Fibroblast of pulmonary artery (primary cell): ENCODE measurements at places on chromosomes 12 and 14.

DNA sequence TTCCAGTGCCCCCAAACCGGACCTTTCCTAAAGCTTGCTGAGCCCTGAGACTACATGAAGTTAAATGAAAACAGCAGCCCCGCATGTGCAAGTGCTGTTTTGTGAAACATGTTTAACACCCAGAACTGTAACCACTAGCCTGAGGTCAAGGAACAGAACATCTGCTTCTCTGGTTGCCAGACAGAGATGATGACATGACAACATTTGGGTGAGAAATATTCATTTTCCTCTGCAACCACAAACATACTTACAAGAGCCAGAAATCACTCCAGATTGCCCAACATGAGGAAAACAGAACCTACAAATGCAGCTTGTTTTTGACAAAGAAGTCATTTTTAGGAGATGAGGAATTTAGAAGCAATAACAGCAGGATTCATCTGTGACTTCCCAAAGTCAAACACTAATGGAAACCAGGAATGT, 110.4 kb downstream of the BCAT1 start:
- DNase-seq = peak; percentile 95

DNA sequence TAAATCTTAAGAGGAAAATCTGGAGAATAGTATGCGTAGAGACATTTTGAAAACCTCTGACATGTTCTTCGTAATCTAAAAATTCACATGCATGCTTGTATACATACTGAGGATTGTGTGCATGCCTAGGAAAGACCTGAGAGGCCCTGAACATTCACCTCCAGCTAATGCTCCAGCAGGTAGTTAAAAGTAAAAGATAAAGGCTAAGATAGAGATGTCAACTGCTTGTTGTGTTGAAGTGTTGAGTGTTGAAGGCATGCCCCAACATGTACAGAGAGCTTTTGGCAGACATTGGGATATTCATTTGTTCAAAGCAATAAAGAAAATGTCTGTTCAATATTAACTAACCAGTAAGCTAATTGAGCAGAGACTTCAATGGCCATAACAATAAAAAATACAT, 118.6 kb upstream of the SYT1 start:
- DNase-seq = no peak

DNA sequence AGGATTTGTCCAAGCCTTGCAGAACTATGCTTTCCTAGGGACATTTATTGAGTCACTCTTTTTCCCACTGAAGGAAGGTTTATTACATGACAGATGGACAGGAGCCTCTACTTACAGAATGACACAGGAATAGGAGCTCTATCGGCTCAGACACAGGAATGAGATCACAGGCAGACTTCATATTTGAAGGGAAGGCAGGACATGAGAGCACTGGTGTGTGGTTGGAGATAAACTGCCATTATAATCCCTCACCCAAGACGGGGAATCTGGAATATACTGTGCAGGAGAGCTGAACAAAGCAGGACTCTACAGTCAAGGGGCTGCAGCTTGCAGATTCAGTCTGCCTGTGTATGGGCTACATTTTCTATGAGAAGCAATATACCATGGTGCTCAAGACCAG, 26.8 kb upstream of the IL22 start:
- no peak for DNase-seq

DNA sequence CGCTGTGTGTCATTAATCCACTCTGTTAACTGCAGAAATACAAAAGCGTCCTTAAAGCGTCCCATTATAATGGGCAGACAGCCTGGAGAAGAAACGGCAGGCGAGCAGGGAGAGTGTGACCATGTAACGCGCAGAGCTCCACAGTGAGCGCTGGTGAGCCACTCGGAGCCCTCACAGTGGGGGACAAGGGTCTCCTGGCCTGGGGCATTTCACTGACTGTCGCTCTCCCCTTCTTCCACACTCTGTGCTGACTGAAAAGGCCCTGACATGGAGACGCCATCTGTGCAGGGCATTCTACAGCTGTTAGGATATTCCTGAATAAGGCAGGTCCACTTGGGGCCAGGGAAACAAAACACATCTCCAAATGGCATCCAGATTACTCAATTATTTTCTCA, 24.2 kb downstream of the CCDC92 start:
- no peak for DNase-seq

DNA sequence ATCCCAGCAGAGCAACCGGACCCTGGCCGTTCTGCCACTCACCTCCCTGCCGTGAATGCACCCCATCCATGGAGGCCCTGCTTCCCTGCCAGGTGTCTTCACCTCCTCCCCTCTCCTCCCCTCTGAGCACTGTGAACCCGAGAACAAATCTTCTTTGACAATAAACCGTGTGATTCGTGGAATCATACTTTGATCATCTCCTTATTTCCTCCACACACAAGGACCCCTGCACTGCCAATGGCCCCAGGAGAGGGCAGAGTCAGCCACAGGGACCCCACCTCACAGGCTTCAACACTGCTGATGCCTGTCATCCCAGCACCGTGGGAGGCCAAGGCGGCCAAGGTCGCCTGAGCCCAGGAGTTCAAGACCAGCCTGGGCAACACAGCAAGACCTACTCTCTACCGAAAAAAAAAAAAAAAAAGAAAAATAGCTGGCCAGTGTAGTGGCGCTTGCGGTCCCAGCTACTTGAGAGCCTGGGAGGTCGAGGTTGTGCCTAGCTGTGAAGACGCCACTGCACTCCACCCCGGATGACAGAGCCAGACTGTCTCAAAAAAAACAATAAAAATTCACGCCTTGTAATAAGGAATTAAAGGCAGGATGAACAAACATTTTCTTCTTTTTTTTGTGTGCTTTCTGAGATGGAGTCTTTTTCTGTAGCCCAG, 1.1 kb downstream of the XRCC3 start:
- no peak for DNase-seq

DNA sequence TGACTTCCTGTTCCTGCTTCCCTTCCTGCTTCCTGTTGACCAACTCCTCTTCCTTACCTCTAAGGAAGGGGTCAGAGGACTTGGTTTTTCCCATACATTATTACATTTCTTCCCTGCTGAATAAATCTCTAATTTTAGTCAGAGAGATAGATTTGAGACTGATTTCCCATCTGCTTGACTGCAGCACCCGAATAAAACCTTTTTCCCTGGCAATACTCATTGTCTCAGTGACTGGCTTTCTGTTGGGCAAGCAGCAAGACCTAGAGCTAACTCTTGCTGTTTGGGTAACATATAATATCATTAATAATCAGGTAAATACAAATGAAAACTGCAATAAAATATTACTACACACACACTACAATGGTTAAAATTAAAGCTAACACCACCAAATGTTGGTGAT, 132.2 kb downstream of the FSCB start:
- no peak for DNase-seq

DNA sequence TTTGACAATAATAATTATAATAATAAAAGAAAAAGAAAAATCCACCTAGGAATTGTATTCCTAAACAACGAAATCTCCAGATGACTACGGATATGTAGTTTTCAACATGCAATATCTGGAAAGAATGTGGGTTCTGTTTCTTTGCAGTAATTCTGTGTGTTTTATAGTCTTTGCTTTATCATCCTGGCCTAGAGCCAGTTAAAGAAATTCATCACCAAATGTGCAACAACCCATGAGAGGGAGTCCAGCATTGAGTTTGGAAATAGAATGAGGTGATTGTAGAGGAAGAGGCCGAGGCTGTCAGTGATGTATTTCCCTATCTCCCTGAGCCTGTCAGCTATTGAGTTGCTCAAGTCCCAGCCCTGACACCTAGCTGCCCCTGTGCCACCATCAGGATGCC, 200.5 kb upstream of the DCN start:
- peak; percentile 45 for DNase-seq

GRCh38 chr14:75496755-75497154, 25.5 kb upstream of the BATF start:
- DNase-seq = no peak

- DNase-seq = no peak
These were observed 57.6 kb upstream of the FZD10 start for GRCh38 chr12:130104571-130105106.

GRCh38 chr12:71661977-71662530, 1.6 kb downstream of the ZFC3H1 start:
- DNase-seq = peak; percentile 82

DNA sequence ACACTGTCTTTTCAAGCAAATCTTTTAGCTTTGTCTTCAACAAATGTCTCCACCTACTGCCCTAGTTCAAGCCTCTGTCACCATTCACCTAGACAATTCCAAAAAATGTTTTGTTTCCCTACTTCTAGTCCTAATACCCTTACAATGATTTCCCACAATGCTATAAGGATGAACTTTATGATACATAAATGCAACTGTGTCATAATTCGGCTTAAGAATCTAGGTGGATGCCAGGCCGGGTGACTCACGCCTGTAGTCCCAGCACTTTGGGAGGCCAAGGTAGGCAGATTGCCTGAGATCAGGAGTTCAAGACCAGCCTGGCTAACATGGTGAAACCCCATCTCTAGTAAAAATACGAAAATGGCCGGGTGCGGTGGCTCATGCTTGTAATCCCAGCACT, 20.7 kb upstream of the CREBL2 start:
- no peak for DNase-seq

GRCh38 chr12:89353188-89353822, 1.0 kb upstream of the DUSP6 start:
- peak; percentile 75 for DNase-seq

DNA sequence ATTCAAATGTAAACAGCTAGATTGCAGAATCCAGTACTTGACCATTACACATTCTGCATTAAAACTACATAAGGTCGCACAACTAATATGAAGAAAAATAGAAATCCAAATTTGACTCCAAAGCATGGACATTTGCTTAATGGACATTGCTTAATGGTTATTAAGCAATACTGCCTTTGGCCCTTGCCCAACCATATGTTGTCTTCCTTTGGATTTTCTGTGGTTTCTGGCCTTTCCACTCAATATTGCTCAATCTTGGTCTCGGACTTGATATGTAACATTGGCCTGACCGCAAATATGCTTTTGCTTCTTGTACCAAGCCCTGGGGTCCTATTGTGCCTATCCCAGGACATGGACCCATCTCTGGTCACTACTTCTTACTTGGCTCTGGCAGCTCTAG, 67.2 kb downstream of the PTPRR start:
- peak; percentile 96 for DNase-seq

DNA sequence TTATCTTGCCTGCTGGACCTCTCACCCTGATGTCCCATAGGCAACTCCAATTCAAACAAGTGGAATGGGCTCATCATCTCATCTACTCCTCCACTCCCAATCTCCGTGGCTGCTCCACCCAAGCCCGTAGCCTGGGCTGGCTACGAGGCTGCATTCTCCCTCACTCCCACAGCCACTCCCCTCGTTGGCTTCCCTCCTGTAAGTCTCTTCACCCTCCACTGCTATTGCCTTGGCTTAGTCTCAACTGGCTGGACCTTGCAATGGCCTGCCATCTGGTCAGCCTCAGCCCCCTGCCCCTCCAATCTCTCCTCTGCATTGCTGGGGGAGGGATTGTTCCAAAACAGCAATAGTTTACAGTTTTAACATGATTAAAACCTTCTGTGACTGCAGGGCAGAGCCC, 44.4 kb upstream of the PELI2 start:
- DNase-seq = no peak

- no peak for DNase-seq
These were observed 10.5 kb downstream of the RASSF9 start for GRCh38 chr12:85825746-85826145.

GRCh38 chr14:78986989-78987388, 816.8 kb downstream of the NRXN3 start:
- no peak for DNase-seq

- peak; percentile 53 for DNase-seq
These were observed 884 bp downstream of the CAPRIN2 start for GRCh38 chr12:30753751-30754382.

DNA sequence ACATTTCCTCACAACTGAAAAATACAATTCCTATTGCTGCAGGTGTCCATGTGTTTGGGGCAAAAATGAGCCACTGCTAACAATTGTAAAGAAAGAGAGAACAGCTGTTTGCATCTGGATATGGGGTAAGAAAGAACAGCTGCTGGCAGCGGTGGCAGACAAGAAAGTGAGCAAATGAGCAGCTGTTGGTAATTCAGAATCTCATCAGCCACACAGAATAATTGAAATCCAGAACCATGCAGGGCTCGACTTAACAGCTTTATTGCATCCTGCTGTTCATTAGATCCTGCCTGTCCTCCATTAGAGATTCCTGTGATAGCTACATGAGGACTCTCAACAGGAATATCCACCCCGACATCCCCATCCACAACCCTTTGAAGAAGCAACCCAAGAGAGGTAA, 62.5 kb upstream of the TSPAN8 start:
- no peak for DNase-seq

- no peak for DNase-seq
These were observed 54.3 kb downstream of the TECPR2 start for GRCh38 chr14:102417001-102417431.

GRCh38 chr14:54761835-54762234, 140.8 kb downstream of the GCH1 start:
- no peak for DNase-seq

GRCh38 chr12:509500-509899, 49.8 kb downstream of the B4GALNT3 start:
- DNase-seq = peak; percentile 46

GRCh38 chr12:39012870-39013269, 107.5 kb upstream of the CPNE8 start:
- peak; percentile 8 for DNase-seq

DNA sequence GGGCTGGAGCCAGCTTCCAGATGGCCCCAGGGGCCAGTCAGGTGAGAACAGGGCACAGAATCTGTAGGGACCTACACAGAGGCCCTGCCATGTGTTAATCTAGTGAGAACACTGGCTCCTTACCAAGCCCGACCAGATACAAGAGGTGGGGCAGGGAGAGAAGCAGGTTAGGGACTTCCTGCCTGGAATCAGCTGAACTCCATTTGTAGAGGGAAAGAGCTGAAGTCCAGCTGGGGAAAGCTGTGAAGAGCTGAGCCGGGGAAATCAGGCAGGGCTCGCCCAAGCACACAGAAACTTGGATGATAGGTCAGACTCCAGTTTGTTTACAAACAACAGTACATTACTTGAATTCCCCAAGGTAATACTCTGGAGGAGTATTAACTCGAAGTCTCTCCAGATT, 46.7 kb downstream of the PTGER2 start:
- peak; percentile 18 for DNase-seq

- no peak for DNase-seq
These were observed 82.2 kb downstream of the EML1 start for GRCh38 chr14:99875421-99875820.
